Vein endothelial cell (primary cell): ENCODE measurements at places on chromosomes 16 and 17. TPM values are rescaled to one million over a fixed set of nuclear protein-coding genes. Genes with fewer than 3 reads are reported as not detected.

HAP1 gene
- total RNA-seq: under 0.01 and 0.29 TPM in 2 replicates

ASGR1 gene
- total RNA-seq: 10.3 and 10.8 TPM in 2 replicates

AIPL1 gene
- not detected in 2 replicates for total RNA-seq

HOXB5 gene
- total RNA-seq: 0.33 and 0.86 TPM in 2 replicates

KRT24 gene
- total RNA-seq: not detected in 2 replicates

CLDN6 gene
- total RNA-seq: under 0.01 TPM in 1 of 2 replicates, not detected in the other
